ENCODE measurements at places on chromosomes 6 and 20. TPM values are rescaled to one million over a fixed set of nuclear protein-coding genes. Genes with fewer than 3 reads are reported as not detected.

DNA sequence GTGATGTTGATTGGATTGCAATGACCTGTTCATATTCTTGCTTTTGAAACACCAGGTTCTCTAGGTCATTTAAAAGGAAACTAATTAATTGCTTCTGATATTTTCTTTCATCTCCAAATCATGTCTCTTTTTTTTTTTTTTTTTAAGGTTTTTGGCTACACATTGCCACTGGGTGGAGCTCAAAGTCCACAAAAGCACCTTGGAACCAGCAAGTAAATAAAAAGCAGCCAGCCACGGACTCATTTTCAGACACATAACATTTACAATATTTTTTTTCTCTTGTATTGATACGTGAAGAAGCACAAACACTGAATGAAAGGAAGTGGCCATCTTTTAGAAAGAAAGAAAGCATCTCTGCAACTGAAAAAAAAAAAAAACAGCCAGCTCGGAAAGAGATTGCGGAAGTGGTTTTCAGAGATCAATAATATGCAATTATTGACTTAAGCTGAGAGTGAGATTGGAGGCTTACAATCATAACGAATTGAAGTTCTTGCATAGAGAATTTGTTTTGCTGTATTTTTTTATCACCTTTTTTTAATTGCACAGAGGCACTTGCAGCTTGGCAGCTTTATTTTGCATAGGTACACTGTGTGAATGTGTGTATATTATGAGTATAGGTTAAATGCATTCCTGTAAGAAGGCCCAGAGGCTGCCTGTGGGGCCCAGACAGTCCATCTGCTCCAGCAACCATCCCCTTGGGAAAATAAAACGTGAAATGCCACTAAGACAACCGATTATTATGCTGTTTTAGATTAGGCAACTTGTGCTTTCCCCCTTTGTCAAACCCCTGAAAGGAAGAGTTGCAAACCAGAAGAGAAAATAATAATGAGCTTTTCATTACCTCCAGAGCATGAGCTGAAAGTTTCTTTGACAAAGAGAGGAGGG lies 28.2 kb downstream of the CGA start:
- DNase-seq, result peak; percentile 33

- no peak for DNase-seq
These were observed 114.2 kb downstream of the SNX5 start for GRCh38 chr20:17854307-17854903.

DNA sequence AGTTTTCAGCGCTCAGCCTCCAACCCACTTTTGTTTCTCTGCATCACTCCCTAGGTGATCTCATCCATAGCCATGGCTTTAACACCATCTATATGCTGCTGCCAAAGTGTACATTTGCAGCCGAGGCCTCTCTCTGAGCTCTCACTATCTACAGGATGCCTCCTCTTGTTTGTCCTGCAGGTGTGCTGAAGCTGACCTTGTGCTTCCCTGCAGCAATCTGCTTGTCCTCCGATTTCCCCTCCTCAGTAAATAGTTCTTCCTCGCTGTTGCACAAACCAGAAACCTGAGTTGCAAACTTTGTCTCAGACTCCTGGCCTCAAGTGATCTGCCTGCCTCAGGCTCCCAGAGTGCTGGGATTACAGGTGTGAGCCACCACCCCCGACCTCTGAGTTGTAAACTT lies 3.7 kb upstream of the TXNDC5 start:
- no peak for DNase-seq

BMP5 gene
- polyA plus RNA-seq, result 92.3 TPM

KCNK16 gene
- polyA plus RNA-seq, result 0.22 TPM

NOX3 gene
- polyA plus RNA-seq, result not detected
